Endothelial cell of umbilical vein (primary cell): ENCODE measurements at places on chromosomes 2 and 18. TPM values are rescaled to one million over a fixed set of nuclear protein-coding genes. Genes with fewer than 3 reads are reported as not detected.
A peak's percentile ranks its signal among the peaks of the same experiment; 100 is the strongest.

GRCh38 chr2:150591496-150592285 lies 104.2 kb upstream of the RND3 start:
- no peak for DNase-seq

GRCh38 chr18:68707646-68708045 lies 7.3 kb downstream of the TMX3 start:
- no peak for DNase-seq

DNA sequence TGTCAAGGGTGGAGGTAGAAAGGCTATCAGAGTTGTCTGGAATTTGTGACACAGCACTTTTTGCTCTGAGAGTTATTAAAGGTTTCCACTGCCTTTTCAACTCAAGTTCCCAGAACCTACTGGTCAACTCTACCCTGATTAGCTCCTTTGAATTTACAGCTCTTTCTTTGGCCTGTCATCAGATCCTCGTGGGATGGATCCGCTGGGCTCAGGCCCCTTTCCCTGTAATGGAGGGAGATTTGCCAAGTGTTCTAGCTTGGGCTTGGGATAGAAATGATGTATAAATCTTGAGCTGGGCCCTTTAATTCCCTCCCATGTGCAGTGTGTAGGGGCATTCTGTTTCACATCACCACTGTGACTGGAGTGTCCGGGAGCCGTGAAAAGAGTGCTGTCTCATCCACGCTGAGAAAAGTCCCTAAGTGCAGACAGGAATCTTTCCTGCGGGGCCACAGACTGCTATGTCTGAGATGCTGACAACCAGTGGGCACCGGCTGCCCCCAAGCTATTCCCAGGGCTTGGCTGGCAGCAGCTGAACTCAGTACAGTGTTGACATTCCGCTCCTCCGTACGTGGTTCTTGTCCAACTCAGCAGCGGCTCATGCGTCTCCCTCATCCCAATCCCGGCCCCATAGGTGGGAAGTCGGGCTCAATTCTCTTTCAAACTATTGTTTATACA lies 46.9 kb upstream of the ARHGAP28 start:
- no peak for DNase-seq

- DNase-seq, result peak; percentile 74
Measured at GRCh38 chr2:150681120-150681804, 193.8 kb upstream of the RND3 start.

DNA sequence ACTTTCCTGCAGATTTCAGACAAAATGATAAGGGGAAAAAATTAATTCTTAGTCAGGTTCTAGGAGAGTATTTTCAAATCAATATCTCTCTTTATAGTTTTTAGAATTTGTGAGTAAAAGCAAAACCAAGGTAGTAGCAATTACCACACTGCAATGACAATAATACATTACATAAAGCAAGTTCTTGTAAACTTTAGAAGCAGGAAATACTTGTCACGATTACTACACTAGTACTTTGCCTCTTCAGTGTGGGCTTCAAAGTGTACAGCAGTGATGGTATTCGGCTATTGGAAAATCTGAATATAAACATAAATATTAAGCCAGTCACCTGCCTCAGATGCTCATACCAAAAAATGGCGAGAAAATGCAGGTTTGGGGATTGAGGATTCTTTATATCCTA lies 81.0 kb downstream of the ALPK2 start:
- no peak for DNase-seq

DNA sequence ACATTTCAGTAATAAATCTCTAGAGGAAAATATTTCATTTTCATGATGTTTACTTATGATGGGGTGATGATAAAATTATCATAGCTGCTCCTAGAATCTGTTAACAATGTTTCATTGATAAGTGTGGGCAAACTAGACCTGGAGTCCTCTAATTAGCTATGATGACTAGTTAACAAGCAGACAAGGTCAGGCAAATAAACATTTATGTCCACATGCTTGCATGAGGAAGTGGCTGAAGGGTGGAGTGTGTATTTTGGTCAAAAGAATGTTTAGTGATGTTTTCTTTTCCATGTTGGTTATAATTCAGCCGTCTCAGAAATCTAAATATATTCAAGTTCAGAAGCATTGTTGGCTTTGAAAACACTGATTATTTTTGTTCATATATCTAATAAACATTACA lies 99.9 kb upstream of the FN1 start:
- peak; percentile 59 for DNase-seq

- no peak for DNase-seq
Measured at GRCh38 chr18:8960740-8961657, 141.5 kb upstream of the NDUFV2 start.

GRCh38 chr2:219578811-219579613 lies 6.9 kb downstream of the INHA start:
- no peak for DNase-seq

DNA sequence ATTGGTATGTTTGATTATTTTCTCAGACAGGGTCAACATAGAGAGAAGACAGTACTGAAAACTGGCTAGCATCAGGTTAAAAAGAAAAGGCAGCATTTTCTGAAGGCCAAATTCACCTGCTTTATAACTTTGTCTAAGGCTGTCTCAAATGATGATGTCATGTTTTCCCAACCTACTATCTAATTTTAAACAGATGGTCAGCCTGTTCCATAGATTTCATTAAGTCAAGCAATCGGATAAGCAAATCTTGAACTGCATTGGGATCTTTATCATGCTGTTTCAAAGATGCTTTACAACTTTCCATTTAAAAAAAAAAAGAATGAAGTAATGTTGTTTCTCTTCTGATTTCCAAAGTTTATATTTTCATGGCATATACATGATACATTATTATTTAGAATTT lies 56.3 kb upstream of the SPOPL start:
- no peak for DNase-seq

GRCh38 chr2:43218702-43219382 lies 7.6 kb downstream of the ZFP36L2 start:
- DNase-seq, result peak; percentile 53

GRCh38 chr2:46824611-46825010 lies 91.0 kb downstream of the MCFD2 start:
- DNase-seq, result peak; percentile 44

DNA sequence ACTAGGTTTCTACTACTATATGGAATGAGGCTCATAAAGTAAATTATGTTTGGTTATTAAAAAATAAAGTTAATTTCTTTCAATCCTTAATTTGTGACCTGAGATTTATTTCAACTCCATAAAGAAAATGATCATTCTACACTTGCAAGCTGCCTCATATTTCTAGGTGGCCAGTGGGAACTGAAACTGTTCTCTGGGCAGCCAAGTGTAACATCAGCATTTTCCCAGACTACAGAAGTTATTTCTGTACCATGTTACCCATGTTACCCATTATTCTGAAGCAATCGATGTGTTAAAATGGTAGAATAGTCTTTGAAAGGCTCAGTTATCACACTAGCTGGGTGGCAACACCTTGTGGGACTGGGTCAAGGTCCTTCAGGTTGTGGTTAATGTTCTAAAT lies 139.3 kb upstream of the FBXO11 start:
- no peak for DNase-seq

GRCh38 chr2:59791004-59791618 lies 762.3 kb downstream of the BCL11A start:
- DNase-seq, result no peak

DNA sequence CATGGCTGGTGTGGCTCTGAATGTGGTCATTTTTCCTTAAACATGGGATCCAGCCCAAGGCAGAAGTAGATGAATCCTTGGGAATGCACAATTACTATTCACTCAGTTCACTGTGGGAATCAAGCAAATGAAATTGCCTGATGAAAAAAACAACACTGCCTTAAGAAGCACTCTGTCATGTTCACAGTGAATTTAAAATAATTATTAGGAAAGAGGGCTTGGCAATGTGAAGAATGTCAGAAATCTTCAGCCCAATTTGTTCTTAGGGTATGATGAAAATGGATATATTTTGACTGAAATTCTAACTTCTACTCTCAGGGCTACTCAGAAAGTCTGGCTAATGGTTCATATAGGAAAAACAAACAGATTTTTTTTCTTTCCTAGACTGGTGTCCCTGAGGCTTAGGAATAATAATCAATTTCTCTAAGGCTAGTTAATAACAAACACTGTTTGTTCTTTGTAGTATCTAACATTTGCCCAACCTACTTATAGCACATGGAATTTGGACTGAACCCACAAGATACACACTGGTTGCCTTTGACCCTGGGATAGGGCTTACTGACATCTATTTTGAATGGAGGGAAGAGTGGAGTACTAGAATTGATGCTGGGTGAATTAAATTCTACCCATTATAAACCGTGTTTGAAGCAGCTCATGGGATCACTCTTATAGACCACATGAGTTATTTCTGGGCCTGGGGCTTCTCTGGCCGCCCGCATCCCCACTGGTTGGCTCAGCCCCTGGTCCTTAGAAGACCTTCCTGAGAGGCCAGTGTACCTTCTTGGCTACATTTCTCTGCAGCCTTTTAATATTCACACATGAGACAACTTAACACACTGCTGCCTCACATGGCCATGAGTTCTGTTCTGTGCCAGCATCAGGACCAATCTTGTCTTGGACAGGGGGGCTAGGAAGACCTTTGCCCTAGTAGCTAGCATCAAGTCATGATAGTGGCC lies 8.3 kb upstream of the MRPL33 start:
- no peak for DNase-seq

The UNC80 gene
- not detected in 2 replicates for polyA plus RNA-seq

The IL1R2 gene
- polyA plus RNA-seq, result not detected in 2 replicates

The DYTN gene
- polyA plus RNA-seq, result 0.06 TPM in 1 of 2 replicates, not detected in the other

The GATA6 gene
- polyA plus RNA-seq, result 3.9 and 4.1 TPM in 2 replicates

The ARHGEF33 gene
- polyA plus RNA-seq, result 0.03 and 0.15 TPM in 2 replicates
